DMS79 (cell line): ENCODE measurements at places on chromosomes 3 and 15.

DNA sequence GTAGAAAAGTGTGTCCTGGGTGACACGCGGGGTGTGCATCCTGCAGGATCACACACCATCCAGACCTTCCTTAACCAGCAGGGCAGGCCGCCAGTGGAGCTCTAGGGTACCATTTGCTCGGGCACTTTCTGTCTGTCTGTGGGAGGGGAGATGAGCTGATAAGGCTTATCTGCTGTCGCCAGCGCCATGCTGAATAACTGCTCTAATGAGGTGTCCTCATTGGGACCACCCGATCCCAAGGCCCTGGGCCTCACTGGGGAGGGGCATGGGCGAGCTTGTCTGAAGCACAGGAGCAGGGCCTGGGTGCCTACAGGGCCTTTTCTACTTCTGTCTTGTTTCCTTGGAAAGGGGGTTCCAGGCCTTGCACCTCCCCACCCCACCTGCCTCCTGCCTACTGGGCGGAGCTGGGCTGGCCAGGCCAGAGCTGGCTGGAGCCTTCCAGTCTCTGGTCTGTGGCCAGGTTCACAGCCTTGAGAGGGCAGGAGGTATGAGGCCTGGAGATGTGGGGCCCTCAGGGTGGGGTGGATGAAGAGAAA, 2.5 kb upstream of the GATA2 start:
- no peak for DNase-seq

- DNase-seq: no peak
Observed at GRCh38 chr3:72448858-72449257, 399.4 kb downstream of the SHQ1 start.

GRCh38 chr15:93414576-93415231, 325.7 kb upstream of the RGMA start:
- no peak for DNase-seq

- no peak for DNase-seq
Observed at GRCh38 chr3:14808502-14809266, 10.1 kb upstream of the FGD5 start.

DNA sequence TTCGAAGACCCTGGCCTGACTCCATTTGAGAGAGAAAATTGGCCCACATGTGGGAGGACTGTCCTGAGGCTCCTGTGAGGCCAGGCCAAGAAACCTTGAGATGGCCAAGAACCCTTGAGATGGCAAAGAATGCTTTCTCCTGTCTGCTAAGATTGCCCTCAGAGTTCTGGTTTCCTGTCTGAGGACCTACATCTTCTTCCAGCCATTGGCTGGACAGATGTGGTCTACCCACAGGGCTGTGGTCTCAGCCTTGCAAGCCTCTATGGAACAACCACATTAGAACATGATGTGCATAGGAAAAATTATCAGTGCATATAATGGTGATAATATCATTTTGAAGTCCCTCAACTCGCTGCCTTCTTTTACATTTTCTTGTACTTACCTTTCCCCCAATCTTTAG, 10.8 kb upstream of the RASA2 start:
- no peak for DNase-seq

- no peak for DNase-seq
Observed at GRCh38 chr15:92271179-92271578, 122.5 kb upstream of the ST8SIA2 start.

DNA sequence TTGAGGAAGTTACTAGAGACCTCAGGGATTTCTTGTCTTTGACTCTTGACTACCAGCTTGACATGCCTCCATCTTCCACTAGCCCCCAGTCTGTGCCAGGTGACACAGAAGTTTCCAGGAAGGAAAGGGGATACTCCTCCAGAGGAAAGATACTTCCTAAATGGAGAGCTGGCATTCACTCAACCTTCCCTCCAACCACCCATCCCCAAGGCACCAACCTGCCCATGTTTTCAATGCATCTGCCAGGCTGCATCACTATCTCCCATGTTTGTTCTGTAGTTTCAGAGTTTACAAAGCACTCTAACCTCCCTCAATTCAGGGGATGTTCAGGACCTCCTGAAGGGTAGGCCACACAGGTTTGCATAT, 198.4 kb upstream of the LPP start:
- DNase-seq: no peak

DNA sequence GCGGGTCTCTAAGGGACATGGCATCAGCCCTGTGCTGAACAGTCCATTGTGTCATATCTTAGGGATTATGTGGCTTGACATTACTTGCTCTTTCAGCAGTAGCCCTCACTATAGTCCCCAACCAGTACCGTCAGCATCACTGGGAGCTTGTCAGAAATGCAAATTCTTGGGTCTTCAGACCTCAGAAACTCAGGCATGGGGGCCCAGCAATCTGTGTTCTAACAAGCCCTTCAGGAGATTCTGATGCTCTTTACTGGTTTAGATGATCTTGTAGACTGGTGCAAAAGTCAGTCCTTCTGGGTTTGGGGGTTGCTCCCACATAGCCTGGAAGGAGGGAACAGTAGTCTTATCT, 39.0 kb upstream of the TRAK1 start:
- DNase-seq: no peak

GRCh38 chr3:156787926-156788663, 38.1 kb upstream of the LEKR1 start:
- DNase-seq: no peak

DNA sequence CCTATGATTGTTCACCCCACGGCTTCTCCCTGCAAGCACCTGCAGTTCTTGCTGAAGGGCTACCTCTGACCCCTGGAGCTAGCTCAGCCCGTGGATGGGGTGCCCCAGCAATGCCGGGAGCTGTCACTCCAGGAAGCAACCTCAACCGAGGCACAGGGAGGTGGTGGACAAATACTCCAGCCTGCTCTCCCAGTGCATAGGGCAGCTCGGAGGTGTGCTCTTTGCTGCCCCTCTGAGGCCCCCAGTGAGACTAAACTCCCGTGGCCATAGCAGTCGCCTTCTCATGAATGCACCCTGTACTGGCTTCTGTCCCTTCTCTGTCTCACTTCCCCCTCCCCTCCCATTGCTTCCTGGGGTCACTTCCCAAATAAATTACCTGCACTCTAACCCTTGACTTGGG, 48.5 kb downstream of the LINGO1 start:
- DNase-seq: no peak

DNA sequence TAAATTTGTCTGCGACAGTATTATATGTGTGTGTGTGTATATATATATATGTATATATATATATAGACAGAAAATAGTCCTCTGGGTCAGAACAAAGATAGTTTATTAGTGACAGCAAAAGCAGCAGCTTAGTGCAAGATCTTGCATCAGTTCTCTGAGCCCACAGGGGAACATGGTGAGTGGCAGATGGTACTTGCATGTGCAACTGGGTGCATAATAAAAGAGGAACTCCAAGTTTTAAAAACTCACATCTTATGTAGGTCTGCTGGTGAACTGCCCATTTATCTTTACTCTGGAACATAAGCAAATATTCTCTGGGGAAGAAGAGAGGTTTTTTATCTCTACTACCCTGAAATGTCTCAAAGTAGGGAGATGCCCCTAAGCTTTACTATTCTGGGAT, 276.4 kb downstream of the POLQ start:
- DNase-seq: no peak

DNA sequence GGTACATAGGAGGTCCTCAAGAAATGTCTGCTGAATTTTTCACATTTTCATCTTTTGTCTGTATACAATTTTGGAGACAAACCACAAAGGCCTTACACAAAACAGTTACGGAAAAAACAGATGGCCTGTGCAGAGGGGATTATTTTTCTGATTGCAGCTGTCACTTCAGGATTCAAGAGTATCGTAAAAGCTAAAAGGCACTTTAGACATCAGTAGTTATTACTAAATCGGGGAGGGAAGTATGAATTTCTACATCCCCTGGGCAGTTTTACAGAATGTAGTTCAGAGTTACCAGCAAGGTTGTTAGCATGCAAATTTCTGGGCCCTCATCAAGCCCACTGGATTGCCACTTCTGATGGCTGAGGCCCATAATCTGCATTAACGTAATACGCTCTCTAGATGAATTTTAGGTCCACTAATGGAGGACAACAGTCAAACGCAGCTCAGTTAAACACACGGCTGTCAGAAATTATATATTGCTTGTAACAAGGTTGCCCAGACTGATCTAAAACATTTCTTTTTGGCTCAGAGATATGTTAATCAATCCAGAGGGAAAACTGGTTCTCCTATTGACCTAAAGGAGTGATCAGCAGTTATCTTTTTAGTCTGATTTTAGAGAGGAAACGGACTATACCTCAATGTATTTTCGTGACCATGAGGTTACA, 1.1 kb downstream of the RIOX2 start:
- DNase-seq: peak; percentile 12

DNA sequence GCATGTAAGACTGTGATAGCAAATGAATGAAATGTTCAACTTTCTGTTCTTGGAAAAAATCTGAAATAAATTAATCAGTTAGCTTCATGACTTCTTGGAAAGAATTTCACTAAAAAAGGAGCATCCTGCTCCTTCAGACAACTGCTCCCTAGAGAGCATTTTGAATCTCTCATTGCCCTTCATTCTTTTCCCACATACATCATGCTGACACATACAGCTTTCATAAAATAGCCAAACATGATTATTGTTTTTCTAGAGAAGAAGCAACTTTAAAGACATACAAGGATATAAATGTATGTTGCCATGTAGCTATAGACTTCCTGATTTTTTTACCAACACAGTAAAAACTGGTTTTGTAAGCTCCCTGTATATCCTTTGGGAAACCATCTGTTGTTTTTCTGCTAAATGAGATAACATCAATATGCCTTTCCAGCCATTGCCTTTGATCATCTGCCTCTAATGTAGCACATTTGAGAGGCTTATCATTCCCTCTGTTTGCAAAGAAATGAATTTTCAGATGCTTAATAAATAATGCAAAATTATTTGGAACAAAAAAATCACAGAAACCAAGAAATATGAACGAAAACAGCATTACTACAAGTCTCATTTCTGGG, 248.2 kb upstream of the GPR149 start:
- DNase-seq: no peak

DNA sequence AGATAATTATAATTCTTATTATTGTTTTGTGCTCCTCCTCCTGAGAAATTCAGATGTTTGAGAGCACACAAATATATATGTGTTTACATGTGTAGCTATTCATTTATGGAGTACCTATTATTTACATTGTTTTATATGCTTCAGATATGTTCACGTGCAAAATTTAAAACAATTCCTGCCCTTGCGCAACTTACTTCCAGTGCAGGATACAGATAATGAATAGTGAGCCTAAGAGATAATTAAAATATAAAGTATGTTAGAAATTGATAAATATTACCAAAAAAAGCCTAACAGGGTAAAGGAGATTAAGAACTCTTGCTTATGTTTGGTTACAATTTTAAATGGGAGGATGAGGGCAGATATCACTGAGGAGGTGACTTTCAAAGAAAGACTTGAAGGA, 81.7 kb upstream of the DPH6 start:
- DNase-seq: no peak

DNA sequence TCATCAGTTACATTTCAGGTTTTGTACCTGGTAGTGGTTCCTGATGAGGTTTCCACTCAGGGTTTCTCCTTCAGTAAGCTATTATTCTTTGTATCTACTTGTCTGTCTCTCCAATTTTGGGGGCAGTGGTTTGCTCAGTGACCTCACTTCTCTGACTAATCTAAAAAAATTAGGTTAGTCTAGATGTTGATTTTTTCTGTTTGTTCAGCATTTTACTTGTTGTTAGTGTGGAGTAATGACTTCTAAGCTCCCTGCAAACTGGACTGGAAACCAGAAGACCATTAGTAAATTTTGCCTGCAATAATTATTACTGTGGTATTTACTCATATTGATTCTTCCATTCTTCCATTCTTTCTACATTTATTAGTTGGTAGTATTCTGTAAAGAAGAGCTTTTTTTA, 139.4 kb downstream of the SPATA16 start:
- no peak for DNase-seq

DNA sequence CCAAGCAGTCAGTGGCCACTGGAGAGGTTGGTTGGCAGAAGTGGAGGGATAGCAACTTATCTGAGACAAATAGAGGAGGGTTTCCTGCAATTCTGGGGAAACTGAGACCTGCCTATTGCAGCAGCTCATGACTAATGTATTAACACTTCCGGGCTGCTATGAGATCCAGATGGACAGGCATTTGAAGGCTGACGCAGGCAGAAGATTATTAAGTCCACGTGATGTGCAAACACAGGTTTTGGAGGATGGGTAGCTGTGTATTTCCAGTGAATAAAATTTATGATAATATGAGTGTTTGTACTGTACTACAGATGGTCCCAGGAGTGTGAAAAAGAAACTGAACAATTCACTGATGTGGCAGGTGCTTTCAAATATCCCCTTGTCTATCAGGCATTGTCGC, 28.5 kb upstream of the CFAP161 start:
- DNase-seq: no peak

DNA sequence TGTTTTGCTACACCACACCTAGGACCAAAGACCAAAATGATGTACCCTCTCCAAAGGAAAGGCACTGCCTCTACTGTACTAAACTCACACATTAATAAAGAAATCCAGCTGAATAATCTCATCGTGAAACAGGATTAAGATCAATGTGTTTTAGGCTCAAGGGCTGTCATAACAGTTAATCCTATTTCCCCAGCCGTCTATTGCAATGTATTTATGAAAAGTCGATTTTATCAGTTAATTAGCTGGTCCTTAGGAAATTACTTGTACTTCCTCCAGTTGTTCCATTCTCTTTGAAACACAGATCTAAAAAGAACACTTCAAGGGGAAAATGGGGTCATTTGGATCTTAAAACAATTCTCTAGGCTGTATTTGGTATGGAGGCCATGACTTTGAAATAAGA, 8.5 kb downstream of the ETV5 start:
- no peak for DNase-seq
